ENCODE measurements at places on chromosomes 6 and 20. TPM values are rescaled to one million over a fixed set of nuclear protein-coding genes. Genes with fewer than 3 reads are reported as not detected.

- no peak for DNase-seq
Observed at GRCh38 chr6:104017410-104018381, 842.0 kb downstream of the HACE1 start.

DNA sequence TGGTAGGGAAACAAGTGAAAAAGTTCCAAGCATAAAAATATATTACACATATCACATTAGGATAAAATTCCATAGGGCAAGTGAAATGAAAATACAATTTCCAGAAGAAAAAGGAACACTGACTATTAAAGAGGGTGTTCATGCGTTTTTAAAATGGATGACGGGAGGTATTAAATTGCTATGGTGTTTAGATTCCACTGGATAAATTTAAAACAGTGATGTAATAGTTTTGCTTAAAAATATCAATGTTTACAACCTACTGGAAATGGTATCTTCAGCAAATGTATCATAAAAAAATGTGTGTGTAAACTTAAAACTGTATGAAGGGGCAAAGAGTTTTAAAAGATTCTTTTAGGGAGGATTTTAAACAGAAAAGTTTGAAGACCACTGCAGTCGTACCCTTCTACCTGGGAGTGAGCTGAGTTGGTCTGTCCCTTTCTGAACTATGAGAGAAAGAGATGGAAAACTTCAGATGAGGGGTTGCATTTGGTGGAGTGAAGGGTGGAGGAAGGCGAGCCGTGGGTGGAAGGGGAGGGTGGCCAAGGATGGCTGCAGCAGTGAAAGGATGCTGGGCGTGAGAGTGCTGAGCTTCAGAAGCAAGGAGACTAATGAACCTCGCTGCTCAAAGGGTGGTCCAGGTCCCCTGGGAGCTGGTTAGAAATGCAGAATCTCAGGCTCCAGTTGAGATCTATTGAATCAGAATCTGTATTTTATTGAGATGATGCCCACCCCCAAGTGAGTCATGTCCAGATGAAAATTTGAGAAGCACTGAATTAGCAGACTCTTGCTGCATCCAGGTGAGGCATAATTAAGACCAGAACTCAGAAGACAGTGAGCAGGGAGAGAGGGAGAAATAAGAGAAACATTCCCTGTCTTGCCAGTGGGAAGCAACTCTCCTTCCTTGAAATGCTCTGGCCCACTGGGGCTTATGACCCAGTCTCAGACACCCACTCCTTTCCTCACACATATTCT is 54.5 kb upstream of the MRPS10 start:
- no peak for DNase-seq

DNA sequence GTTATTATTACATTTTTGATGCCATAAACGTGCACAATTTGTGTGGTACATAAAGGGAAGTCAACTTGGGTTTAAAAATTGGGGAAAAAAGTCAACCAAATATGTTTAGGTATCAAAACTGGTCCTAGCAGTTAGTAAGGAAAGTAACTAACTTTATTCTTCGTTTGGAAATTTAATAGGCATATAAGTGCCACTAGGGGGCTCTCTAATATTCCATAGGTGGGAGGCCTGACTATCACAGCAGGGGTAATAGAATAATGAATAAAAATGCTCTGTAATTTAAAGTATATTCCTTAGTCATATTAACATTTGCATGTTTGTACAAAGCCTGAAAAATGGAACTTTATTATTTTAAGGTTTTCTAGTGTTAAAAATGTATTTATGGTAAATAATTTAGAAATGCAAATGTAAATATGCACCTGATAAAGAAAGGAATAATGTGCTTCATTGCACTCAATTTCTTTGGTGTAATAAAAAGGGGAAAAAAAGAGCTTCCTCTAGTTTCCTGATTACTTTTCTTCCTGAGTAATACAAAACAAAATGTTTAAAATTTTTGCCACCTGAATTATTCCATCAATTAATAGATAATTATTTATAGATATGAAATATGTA is 125.7 kb upstream of the HDAC2 start:
- DNase-seq, result no peak

GRCh38 chr6:147752689-147753403 is 244.4 kb downstream of the SAMD5 start:
- DNase-seq, result no peak

GRCh38 chr20:37377346-37378081 is 31.6 kb downstream of the SRC start:
- no peak for DNase-seq

GRCh38 chr6:125421836-125422235 is 120.1 kb upstream of the HDDC2 start:
- DNase-seq, result no peak

- no peak for DNase-seq
Observed at GRCh38 chr6:158402184-158402583, 89.9 kb downstream of the TULP4 start.

DNA sequence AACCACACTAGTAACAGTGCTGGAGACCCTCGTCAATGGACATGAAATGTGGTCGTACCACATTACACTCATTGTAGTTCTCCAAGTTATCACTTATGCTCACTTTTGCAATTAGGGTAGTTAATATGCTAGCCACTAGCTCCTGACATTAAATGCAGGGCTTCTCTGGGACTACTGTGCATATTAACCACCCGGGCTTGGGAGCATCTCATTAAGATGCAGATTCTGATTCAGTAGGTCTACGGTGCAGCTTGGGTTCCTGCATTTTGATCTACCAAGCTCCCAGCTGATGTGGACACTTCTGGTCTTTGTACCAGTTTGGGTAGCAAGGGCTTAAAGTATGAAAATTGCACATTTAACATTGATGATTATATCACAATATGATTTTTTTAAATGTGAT is 98.0 kb downstream of the ZFP64 start:
- DNase-seq, result no peak

TGM3 gene
- not detected for total RNA-seq

SRMS gene
- total RNA-seq, result not detected

ADAM33 gene
- total RNA-seq, result not detected
